Tibial artery (tissue), 4 donors: ENCODE measurements at places on chromosomes 2 and 18.

- H3K27ac ChIP-seq: no peak overlapping the region
- H3K4me1 ChIP-seq: peaks cover 21% of the 10 kb centered on the region
- no peaks in the 10 kb centered on the region for H3K36me3 ChIP-seq
Observed at GRCh38 chr2:71620116-71620515, 166.8 kb downstream of the DYSF start.

- no peaks in the 10 kb centered on the region for H3K27me3 ChIP-seq
- no peak overlapping the region for H3K4me3 ChIP-seq
- H3K27ac ChIP-seq: no peak overlapping the region
- no peaks in the 10 kb centered on the region for H3K36me3 ChIP-seq
- no peak for DNase-seq
Observed at GRCh38 chr2:19664646-19665045, 237.1 kb downstream of the TTC32 start.

GRCh38 chr2:200756618-200757321 is 54.9 kb upstream of the BZW1 start:
- H3K36me3 ChIP-seq: no peaks in the 10 kb centered on the region
- DNase-seq: no peak
- H3K4me1 ChIP-seq: peaks cover 14% of the 10 kb centered on the region
- H3K4me3 ChIP-seq: no peak overlapping the region
- H3K27me3 ChIP-seq: no peaks in the 10 kb centered on the region

DNA sequence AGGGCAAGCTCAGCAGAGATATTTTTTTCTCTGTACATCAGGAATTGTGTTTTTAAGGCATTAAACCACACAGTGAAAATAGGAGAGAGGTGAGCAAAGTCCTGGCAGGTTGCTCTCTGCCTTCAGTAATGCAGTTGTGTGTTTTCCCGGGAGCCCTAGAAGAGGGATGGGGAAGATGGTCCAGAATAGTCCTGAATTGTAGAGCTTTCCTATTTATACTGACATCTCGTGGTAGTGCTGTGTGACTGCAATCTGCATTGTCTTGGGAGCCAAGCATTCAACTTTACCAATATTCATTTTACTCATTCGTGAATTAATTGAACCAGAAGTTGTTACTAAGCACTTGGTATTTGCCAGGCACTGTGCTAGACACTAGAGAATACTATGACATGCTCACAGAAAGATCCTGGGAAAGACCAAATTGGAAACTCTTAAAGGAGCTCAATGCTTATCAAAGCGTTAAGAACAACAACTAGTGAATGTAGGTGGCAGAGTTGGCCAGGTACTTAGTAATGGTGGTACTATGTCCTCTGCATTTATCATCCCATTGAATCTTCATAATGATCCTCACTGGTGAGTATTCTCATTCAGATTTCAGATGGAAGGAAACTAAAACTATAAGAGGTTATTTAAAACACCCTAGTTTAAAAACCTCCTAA is 214.6 kb downstream of the TRIB2 start:
- no peak overlapping the region for H3K4me3 ChIP-seq
- no peak overlapping the region for H3K27ac ChIP-seq
- no peaks in the 10 kb centered on the region for H3K36me3 ChIP-seq
- no peak for DNase-seq
- H3K4me1 ChIP-seq: peaks cover 27% of the 10 kb centered on the region

DNA sequence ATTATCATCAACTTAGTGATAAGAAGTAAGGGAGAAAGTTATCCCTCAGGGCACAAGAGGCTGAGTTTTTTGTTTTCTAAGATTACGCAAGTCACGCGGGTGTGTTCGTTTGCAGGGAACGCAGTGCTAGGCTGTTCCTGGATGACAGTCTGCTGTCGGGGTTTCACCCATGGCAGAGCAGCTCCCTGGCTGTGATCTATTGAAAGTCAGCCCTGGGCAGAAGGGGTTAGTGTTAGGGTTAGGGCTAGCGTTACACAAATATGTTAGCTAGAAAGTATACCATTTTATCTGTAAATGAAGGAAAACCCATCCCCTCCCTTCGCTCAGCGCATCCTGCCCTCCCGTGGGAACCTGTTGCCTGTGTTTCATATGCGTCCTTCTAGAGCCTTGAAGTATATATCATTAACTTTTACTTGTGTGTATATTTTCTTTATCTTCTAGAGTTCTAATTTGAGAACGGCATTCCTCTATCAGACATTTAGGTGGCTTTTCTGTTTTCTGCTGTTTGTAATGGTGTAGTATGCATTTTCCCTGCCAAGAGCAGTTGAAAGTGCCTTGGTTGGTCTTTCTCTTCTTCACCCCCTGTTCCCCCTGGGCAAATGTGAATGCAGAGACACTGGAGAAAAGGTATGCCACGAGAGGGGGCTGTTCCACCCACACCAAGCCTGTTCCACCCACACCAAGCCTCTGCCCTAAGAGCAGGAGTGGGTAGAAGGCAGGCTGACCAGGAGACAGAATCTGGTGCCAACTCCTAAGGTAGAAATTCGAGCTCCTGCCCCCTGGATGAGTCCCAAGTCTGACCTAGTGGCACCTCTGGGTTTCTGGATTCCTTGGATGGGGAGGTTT is 47.0 kb downstream of the ARMC9 start:
- no peaks in the 10 kb centered on the region for H3K36me3 ChIP-seq

DNA sequence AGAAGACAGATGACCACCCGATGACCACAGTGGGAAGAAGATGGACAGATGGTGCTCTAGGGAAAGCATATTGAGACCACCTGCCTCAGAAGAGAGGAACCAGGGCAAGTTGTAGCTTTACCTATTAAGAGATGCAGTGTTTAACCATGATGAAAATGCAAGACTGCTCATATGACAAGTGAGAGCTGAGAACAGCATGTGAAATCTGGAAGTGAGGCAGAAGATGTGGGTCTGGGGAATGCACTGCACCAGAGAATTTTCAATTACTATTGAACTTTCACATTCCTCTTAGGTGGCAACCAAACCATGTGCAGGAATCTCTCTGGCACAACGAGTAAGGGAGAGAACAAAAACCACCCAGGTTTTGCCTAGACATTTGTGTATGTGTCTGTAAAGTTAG is 184.8 kb upstream of the CRIM1 start:
- H3K4me3 ChIP-seq: no peak overlapping the region
- no peaks in the 10 kb centered on the region for H3K4me1 ChIP-seq
- no peak for DNase-seq
- H3K36me3 ChIP-seq: no peaks in the 10 kb centered on the region
- H3K27ac ChIP-seq: no peak overlapping the region

DNA sequence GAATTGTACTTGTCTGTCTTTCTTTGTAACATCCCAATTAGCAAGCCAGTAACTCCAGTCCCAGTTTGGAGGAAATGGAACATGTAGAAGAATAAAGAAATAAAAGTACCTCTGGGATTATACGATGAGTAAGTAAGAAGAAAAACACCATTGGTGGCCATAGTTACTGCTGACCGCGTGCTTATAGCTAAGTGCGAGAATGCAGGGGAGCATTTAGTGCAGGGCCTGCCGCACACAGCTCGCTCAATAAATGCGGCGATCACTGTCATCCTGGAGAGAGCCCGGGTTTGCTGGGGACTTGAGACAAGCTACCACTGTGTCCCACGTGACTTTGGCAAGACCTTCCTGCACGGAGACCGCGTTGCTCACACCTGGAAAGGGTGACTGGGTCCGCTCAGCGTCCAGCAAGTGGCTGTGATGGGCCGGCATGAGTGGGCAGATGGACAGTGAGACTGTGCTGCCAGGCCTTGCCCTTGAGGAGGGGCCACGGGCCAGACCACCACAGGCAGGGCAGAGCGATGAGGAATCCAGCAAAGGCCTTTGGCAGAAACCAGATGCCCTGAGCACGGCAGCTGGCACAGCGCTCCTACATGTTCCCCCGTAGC is 54.8 kb downstream of the ADI1 start:
- no peak for DNase-seq
- H3K36me3 ChIP-seq: peaks cover 93% of the 10 kb centered on the region
- H3K27ac ChIP-seq: peak overlapping the region; percentile 62
- peaks cover 45% of the 10 kb centered on the region for H3K4me1 ChIP-seq
- no peaks in the 10 kb centered on the region for H3K27me3 ChIP-seq

DNA sequence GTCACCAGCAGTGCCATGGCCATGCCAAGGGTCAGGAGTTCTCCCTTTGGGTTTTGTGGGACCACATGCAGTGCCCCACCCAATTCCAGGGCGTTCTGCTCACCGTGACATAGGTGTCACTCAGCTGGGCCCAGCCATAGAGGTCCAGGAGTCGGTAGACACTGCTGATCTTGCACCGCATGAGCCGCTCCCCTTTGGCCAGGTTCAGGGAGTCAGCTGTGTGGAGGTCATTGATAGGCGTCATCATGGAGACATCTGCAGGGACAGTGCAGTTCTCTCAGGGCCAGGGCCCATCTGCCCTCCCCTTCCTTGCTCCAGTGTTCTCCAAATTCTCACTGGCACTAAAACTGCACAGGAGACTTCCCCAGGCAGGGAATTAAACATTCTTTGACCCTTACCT is 71.9 kb downstream of the ADD2 start:
- H3K27ac ChIP-seq: no peak overlapping the region
- no peaks in the 10 kb centered on the region for H3K36me3 ChIP-seq
- peaks cover 10% of the 10 kb centered on the region for H3K27me3 ChIP-seq
- H3K4me3 ChIP-seq: no peak overlapping the region

GRCh38 chr2:233841183-233841582 is 13.2 kb downstream of the HJURP start:
- no peaks in the 10 kb centered on the region for H3K36me3 ChIP-seq
- H3K27me3 ChIP-seq: no peaks in the 10 kb centered on the region
- no peaks in the 10 kb centered on the region for H3K4me1 ChIP-seq
- no peak overlapping the region for H3K4me3 ChIP-seq
- peak; percentile 45 for DNase-seq

GRCh38 chr2:123715467-123715982 is 309.6 kb upstream of the CNTNAP5 start:
- H3K4me3 ChIP-seq: no peak overlapping the region
- no peak overlapping the region for H3K27ac ChIP-seq
- no peaks in the 10 kb centered on the region for H3K36me3 ChIP-seq
- DNase-seq: no peak
